ENCODE measurements at places on chromosomes 16 and 17. TPM values are rescaled to one million over a fixed set of nuclear protein-coding genes. Genes with fewer than 3 reads are reported as not detected.

Gene SDK2
- not detected for total RNA-seq

Gene WIPI1
- total RNA-seq: 91.4 TPM

Gene TBC1D3C
- total RNA-seq: not detected

Gene KRTAP9-2
- not detected for total RNA-seq

Gene SLC16A11
- not detected for total RNA-seq

Gene C17orf67
- 1.3 TPM for total RNA-seq

Gene P2RX1
- not detected for total RNA-seq

Gene ZSCAN10
- total RNA-seq: not detected

Gene CHTF18
- 13.1 TPM for total RNA-seq

Gene C16orf92
- total RNA-seq: not detected

Gene ABCA8
- 8.0 TPM for total RNA-seq

Gene TERB1
- not detected for total RNA-seq

Data from GM23248 (cell line).